WERI-Rb-1 (cell line): ENCODE measurements at places on chromosomes 13 and 19.

DNA sequence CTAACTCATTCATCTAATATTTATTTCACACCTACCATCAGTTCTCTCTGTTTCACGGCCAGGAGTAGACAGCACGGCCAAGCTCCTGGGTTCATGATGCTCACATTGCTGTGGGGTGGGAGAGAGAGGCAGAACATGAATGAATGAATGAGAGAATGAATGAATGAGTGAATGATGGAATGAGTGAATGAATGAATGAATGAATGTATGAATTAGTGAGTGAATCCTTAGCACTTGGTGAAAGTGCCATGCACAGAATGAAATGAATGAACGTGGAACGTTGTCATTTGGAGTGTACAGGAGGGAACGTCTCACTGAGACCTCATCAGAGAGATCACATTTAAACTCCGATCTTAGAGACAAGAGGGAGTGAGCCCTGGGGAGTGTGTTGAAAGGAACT lies 11.9 kb upstream of the KIR2DL4 start:
- DNase-seq = no peak

DNA sequence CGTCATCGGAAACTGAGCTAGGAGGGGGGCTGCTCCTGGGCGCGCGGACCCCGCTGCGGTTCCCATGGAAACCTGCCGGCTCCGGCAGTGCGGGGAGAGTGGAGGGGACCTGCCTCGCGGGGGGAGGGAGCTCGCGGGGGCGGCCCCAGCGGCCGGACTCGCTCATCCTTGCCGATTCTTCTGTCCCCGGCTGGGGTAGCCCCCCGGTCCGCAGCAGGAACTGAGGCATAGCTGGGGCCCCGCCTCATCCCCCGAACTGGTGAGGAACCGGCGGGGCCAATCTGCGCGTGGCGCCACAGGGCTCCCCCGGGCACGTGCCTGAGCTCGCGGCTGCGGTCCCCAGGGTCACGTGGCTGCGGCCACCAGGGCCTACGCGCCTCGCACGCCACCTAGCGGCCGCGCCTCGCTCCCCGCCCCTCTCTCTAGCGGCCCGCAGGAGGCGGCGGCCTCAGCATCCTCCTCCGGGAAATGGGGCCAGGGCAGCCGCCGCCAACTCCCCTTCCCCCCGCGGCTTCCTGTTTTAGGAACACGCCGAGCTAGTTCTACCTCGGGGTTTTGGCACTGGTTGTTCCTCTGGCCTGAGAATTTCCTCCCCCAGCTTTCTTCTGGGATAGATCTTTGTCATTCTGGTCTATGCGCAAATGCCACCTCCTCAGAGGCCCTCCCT lies 1.7 kb upstream of the ELAVL3 start:
- DNase-seq = peak; percentile 83

DNA sequence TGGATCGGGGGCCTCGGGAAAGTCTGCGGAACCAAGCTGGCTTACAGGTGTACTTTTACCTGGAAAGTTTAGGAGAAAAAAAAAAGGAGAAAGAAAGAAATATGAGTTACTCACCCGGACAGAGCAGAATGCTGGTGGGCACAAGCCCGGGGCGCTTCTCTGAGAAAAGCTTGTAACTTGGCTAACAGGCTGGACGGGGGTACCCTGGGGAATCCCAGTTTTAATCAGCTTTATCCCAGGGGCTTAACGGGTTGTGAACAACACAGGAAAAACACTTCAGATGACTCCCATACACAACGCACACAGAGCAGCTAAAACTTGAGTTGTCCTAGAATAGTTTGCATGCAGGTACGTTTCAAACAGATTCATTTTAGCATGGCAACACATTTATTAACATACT lies 37.3 kb downstream of the KLF2 start:
- DNase-seq = peak; percentile 60

- DNase-seq = no peak
These were observed 1066.7 kb upstream of the PCDH20 start for GRCh38 chr13:62482351-62482750.

DNA sequence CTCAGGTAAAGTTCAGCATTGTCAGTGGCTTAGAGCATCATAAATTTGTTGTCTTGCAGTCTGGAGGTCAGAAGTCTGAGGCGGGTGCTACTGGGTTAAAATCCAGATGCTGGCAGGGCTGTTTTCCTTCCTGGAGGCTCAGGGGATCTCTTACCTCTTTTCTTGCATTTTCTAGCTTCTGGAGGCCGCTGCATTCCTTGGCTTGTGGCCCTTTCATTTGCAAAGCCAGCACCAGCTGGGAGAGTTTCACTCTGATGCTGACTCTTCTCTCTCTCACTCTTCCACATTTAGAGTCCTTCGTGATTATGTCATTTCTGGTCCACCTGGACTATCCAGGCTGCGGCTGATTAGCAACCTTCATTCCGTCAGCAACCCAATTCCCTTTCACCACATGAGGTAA lies 38.1 kb upstream of the SLC10A2 start:
- DNase-seq = no peak

GRCh38 chr13:22703601-22704209 lies 477.1 kb upstream of the SGCG start:
- DNase-seq = no peak

DNA sequence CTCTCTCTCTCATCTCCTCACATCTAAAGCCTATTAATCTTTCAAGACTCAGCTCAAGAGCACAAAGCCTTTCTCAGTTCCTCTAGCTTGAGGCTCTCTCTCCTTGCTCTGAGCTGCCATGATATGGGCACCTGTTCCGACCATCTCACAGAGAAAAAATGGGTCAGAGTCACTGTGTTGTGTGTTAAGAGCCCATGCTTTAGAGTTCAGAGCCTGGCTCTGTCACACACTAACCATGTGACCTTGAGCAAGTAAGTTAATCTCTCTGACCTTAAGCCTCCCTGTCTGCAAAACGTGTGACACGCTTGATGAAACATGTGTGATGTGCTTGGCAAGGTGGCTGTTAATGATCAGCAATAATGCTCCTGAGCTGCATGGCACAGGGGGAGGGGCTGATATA lies 245.2 kb downstream of the DLEU7 start:
- DNase-seq = peak; percentile 17

DNA sequence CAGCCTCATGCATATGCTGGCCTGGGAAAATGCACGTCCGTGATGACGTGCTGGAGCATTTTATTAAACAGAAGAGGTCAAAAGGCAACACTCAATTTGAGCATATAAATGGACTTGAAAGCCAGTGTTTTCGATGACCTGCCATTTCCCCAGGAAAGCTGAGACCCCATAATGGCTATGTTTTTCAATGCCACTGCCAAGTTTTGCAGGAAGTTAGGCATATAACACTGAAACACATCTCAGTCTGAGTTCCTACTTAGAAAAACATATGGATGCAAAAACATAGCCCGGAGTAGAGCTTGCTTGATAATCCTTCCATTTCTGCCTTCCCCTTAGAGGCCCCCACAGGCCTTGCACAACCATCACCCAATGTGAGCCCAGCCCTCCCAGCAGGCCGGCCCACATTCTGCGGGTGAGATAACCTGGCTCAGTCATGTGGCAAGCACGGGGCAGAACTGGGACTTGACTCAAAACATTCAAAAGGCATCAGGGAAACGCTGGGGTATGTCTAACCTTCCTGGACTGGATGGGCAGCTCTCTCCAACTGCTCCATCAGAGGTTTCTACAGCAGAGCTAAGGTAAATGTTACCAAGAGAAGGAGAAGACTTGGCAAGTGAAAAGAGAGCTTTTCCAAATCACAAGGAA lies 24.9 kb downstream of the EPS15L1 start:
- DNase-seq = peak; percentile 24

- no peak for DNase-seq
These were observed 79.1 kb downstream of the DNAJC3 start for GRCh38 chr13:95756072-95756471.

- DNase-seq = no peak
These were observed 85.7 kb downstream of the CYSLTR2 start for GRCh38 chr13:48739386-48739964.
